ENCODE measurements at places on chromosomes 5 and 9. TPM values are rescaled to one million over a fixed set of nuclear protein-coding genes. Genes with fewer than 3 reads are reported as not detected.

The PCDHGA7 gene
- total RNA-seq = 0.99 TPM

The FAT2 gene
- total RNA-seq = not detected

The FRRS1L gene
- not detected for total RNA-seq

The PRR16 gene
- not detected for total RNA-seq

The DTWD2 gene
- 2.6 TPM for total RNA-seq

The HABP4 gene
- 6.9 TPM for total RNA-seq

The UNC5A gene
- total RNA-seq = 0.22 TPM

The TEK gene
- 108 TPM for total RNA-seq

DNA sequence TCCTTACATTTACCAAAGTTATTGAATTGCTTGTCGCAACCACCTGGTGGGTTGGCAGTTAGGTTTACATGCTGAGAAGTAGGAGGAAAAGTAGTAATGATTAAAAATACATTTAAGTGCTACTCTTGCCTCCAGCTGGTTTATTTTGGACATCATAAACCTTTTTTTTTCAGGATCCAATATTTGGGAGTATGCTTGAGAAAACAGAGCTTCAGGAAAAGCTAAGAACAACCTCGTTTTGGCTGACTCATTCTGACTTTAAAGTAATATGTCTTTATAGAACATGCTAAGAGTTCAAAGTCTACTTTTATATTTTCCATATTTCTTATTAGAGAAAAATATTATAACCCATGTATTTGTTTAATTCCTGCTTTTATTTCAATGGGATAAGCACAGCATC, 41.7 kb upstream of the BNC2 start:
- no peak for DNase-seq

DNA sequence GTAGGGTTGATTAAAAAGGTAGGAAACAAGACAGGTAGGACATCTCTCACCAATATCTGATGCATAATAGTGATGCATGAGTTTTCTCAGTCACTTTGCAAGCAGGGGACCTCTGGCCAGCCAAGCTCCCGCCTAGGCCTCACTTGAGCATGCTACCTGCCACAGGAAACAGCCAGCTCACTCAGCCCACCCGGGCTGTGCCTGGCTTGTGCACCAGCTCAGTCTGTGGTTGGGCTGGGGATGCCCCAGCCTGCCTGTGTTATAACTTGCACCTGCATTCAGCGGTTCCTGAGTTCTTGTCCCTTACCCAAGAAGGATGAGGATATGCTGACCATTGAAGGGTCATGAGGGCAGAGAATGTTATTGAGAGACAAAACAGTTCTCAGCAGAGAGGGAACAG, 172.8 kb upstream of the PLCXD3 start:
- no peak for DNase-seq

- peak; percentile 85 for DNase-seq
Observed at GRCh38 chr5:132410451-132411303, 41.2 kb downstream of the SLC22A5 start.

DNA sequence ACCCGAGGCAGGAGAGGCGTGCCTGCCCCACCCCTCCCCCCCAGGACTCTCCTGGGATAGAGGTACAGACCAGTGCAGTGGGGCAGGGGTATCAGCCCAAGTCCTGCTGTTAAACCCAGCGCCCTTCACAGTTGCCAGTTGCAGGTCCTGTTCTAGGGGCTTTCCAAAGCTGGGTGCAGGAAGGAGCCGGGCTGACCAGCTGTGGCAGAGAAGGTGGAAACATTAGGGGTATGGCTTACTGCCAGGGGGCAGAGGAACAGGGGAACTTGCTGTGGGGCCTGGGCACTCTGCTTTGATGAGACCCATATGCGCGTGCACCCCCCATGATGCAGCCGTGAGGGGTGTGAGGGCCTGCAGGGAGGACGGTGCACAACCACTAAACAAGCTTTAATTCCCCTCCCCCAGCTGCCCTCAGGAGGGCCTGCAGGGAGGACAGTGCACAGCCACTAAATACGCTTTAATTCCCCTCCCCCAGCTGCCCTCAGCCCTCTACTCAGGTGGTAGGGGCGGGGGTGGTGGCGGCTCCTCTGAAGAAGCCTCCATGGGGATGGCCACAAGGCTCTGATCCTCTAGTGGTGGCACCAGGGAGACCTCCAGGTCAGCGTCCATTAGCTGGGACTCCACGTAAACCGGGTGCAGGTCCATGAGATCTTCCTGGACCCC, 766 bp upstream of the LRRC26 start:
- DNase-seq = no peak

- DNase-seq = no peak
Observed at GRCh38 chr5:170503990-170504596, at the start of gene KCNIP1. Gene KCNIP1, plus strand, starts transcription at chr5:170504020.

DNA sequence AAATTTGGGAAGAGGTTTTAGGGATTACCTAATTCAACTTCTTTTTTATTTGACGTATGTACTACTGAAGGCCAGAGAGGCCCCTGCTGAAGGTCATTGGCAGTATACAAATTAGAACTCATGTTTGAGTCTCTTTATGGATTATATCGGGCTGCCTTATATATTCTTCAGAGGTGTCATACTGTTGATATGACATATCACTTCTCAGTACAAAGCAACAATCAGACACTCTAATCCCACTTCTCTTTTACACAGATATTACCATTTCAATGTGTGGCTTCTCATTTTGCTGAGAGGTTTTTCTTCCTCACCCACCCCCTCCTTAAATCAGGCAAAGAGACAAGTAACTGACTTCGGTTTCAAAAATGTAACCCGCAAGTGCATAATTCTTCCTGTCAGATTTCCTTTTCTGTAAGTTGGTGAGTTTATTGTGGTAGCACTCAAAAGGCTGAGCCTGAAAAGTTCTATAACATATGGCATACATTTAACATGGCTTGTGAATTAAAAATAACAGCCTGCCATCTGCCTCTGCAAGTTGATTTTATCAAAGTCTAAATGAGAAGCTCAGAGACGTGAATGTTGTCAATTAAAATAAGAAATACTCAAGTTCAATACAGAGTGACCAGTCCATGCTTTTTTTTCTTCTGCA, 163.6 kb upstream of the RORB start:
- DNase-seq = no peak

- DNase-seq = peak; percentile 94
Observed at GRCh38 chr5:147098233-147098790, 136.5 kb upstream of the STK32A start.

- no peak for DNase-seq
Observed at GRCh38 chr5:135213027-135213386, 179.0 kb upstream of the PITX1 start.

DNA sequence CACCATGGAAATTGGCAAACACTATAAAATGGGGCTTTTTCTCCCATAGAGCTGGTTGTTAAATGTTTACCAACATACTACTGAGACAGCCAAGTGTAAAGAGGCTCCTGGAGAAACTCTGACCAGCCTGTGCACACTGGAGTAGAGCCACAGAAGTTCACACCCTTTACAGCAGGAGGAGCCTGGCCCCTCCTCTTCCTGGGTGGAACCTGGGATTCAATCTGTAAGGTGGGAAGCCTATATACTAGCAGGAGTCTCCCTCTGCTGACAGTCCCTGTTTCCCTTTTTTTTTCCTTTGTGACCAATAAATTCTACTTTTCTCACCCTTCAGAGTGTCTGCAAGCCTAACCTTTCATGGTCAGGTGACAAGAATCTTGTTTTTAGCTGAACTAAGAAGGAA, 10.4 kb upstream of the SLC30A5 start:
- DNase-seq = no peak

GRCh38 chr5:39440192-39440957, 15.6 kb upstream of the DAB2 start:
- DNase-seq = peak; percentile 34

DNA sequence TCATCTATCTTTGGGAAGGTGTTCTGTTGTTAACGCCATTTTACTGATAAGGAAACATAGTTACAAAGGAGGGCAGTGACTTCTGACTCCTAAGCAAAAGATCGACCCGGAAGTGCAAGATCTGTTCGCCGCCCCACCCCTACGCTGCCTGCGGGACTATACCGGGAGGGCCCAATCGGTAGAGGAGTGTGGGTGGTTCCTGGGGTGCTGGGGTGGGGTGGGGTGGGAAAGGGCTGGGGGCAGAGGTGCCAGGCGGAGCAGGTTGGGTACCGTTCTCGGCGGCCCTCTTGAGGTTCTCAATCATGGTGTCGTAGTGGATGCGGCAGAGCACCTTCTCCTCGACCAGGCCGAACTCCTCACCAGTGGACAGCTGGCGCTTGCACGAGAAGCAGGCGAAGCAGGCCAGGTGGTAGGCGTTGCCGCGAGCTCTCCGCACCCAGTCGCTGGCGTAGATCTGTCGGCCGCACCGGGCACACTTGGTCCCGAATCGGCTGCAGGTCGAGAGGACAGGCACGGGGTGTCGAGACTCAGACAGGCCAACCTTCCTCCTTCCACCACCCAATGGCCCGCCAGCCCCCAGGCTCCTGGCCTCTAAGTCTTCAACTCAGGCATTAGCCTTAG, 11.8 kb downstream of the LHX6 start:
- no peak for DNase-seq

GRCh38 chr5:14668181-14668591, 3.7 kb downstream of the OTULIN start:
- no peak for DNase-seq

- DNase-seq = no peak
Observed at GRCh38 chr9:134057751-134058701, 9.8 kb downstream of the BRD3 start.

DNA sequence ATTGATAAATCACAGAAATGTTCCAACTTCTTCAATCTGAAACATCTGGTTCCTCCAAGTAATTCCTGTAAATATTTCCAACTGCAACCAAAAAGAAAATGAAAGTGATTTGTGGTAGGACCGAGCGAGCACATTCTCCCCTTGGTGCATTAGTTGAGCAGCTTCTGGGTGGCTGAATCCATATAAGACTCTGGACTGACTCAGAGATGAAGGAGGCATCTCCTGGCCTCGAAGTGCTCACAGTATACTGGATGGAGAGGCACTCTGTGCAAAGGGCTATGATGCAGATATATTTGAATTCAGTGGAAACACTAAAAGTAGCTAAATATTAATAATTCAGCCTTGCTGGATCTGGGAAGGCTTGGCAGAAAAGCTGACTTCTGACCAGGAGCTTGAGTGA, 265.0 kb downstream of the MARCHF11 start:
- DNase-seq = no peak

GRCh38 chr5:55429221-55429612, 105.5 kb downstream of the PLPP1 start:
- no peak for DNase-seq

DNA sequence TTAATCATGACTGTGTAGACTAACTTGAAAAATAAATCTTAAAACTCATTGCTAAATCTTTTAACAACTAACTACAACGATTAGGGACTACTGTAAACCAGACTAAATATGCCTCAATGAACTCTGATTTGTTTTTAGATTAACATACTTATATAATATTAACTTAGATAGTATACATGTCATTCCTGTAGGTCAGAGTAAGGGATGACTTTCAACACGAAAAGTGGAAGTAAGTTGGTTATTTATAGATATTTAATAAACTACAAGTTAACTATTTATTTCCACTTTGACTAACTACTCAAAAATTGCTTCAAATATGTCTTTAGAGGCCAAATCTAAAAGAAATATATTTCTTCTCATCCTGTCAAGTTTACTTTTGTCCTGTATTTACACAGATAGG, 795.6 kb downstream of the PTPRD start:
- DNase-seq = no peak

DNA sequence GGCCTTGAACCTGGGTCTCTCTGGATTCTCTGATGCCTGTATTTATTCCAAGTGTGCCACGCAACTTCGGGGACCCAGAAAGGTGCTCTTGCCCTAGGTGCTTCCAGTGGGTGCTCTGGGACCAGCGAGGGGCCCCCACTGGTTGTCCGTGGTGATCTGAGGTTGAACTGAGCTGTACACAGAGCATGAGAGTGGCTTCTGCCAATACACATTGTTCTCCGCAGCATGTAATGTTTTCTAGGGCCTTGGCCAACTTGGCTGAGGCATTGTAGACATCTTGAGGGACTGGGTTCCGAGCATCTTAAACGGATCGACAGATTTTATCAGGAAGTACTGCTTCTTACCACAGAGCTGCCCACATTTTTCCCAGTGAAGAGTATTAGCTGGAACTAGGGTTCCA, 117.9 kb downstream of the MTX3 start:
- no peak for DNase-seq

DNA sequence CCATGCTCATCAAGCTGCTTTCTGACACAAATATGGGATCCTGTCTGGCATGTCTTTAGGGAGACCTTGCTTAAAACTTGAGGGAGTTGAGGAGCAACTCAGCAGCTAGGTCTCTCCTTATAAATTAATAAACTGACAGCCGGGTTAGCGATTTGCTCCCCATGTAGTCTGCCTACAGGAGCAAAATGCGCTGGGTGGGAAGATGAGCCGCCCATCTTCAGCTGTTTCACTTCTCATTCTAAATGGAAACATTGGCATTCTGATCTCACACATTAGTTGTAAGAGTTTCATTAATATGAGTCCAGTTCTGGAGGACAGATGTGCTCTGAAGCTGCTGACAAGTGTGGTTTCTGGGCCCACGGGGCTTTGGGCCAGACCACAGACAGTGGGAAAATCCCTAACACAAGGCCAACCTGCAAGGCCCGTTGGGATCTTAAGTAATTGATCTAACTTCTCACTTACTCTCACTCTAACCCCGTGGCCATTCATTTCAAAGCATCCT, 197.0 kb downstream of the MCTP1 start:
- no peak for DNase-seq

GRCh38 chr5:178383919-178384815, 151.6 kb upstream of the PHYKPL start:
- no peak for DNase-seq

DNA sequence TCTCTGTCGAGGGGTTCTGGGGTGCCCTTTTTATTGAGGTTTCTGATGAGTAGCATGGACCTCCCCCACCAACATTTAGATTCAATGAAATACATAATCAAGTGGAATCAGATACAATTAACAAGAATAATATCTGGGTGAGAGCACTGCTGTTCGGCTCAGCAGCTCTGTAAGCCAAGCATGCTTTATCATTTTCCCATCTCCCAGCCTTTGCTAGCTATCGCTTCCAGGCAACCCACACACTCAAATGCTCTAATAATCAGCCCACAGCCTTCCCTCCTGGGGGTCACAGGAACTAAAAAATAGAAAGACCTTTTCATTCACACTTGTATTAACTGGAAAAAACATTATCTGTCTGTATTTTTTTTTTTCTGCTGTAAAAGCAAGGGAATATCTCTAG, 8.9 kb downstream of the PLPPR1 start:
- DNase-seq = no peak

GRCh38 chr9:2657427-2657826, 35.8 kb downstream of the VLDLR start:
- no peak for DNase-seq

DNA sequence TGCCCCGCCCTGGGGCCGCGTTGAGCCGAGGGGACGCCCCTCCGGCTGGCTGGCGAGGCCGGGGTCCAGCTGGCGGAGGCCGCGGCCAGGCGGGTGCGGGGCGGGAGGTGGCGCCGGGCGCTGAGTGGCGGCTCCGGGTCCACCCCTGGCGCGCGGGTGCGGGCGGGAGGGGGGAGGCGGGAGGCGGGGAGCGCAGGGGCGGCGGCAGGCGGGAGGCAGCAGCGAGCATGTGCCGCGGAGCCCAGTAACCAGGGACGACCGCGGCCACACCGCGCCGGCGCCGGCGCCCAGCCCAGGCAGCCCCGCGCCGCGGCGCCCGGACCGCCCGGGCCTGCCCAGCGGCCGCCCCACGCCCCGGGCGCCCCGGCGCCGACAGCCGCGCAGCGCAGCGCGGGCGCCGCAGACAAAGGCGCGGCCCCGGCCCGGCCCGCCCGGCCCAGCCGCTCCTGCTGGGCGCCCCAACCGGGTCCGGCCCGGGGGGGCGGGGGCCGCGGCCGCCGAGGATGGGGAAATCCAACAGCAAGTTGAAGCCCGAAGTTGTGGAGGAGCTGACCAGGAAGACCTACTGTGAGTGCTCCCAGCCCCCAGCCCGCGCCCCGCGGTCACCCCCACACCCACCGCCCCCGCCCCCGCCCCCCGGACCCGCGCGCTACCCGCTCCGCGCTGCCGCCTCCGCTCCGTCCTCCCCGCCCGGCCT, at the start of gene NCS1:
Gene NCS1, plus strand, starts transcription at position 244 of the 697 bp plus-strand sequence. Its CDS starts 260 bp downstream, at position 504.
- DNase-seq = peak; percentile 63

Data from lung microvascular endothelial cell (primary cell).